Left renal cortex interstitium (tissue), 4 donors: ENCODE measurements at places on chromosomes 4 and X. TPM values are rescaled to one million over a fixed set of nuclear protein-coding genes. Genes with fewer than 3 reads are reported as not detected.

DNA sequence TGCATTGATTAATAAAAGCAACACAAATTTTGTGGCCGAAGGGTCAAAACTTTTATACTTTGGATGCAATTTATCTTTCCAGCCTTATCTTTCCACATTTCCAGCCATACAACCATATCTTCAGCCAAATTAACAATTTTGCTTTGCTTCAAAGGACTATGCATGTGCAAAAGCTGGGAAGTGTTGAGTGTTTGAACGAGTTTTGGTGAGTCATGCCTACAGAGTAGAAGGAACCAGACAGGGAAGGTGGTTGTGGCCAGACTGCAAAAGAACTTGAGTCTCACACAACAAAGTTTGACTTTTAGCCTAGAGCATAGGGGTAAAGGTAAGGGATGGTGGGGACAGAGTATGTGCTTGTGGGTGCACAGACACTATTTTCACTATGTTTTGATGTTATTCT is 53.0 kb upstream of the GABRA2 start:
- DNase-seq = no peak

DNA sequence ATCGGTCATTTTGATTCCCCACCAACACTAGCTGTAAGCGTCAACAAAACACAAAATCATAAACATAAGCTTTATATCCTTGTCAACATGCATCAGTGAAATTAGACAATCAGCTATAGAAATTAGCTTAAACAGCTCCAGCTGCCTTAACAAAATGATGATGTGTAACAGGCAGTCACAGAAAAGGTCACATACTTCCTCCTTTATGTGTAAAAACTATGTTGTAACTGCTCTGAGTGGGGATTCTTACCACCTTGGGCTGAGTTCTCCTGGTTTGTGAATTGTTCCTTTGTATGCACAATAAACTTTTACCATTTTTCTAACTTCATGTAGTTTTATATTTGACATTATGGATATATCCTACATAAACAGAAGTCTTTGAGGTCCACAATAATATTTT is 73.9 kb upstream of the MAP9 start:
- no peak for DNase-seq

Gene CDKL2
- polyA plus RNA-seq = 13.9 TPM

Gene PIM2
- 6.9 TPM for polyA plus RNA-seq

Gene SH3D19
- 28.5 TPM for polyA plus RNA-seq

DNA sequence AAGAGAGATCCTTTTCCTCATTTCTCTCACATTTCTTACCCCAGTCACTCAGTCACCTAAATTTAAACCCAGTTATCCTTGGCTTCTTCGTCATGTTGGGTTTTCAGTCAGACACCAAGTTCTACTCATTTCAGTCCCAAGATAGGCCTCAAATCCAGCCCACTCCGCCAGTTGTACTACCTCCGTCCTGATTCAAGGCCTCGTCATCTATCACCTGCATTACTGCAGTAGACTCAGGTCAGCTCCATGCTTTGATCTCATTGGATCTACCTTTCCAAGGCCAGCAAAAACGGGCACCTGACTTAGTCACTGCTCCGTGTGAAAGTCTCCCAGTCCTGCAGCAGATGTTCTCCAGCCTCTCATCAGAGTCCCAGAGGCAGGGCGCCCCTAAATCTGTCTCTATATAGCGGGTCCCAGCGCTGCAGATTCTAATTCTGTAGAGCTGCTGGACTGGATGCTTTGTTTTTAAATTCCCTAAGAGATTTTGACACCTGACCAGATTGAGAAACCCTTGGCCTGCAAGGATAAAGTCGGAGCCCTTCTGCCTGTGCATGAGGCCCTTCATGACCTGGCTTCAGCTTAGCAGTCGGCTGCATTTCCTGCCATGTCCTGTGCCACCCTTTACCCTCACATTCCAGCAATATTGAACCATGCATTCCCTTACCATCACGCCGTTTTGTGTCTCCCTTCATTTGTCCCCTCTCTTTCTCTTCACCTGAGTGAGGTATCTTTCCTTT is 53.7 kb downstream of the ZFX start:
- no peak for DNase-seq

DNA sequence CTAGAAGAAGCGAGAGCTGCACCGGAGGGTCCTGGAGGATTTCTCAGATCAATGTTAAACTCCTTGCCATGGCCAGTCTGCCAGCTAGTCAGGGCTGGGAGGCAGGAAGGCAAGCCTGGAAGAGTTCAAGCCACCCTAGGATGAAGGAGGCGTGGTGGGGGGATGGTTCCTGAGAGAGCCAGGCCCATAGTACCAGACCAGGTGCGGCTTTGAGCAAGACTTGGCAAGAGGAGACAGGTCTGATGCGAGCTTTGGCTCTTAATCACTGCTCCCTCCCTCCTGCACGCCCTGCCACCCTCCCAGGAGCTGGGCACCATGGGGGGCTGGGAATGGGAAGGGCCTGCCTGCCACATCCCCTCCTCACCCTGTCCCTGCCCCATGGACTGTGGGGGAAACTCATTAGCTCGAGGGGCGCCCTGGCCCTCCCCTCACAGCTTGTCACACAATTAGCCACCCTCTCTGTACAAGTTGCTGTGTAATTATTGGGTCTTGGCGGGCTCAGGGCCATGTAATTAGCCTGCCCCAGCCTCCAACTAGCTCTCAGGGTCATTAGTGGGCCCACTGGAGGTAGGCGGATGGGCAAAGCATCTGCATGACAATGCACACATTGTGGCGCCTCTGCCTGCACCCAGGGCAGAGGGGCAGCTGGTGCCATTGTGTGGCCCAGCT is 50.3 kb downstream of the EFNB1 start:
- no peak for DNase-seq
